ENCODE measurements at places on chromosomes 5 and 9. TPM values are rescaled to one million over a fixed set of nuclear protein-coding genes. Genes with fewer than 3 reads are reported as not detected.

Gene PHF24
- total RNA-seq, result under 0.01 TPM

Gene ATOSB
- 31.8 TPM for total RNA-seq

Gene TEX10
- 27.5 TPM for total RNA-seq

Gene SPATA9
- 0.28 TPM for total RNA-seq

Gene SPATA31C1
- total RNA-seq, result not detected

Gene ADAMTS16
- not detected for total RNA-seq

Gene SUSD3
- not detected for total RNA-seq

Gene TMC1
- not detected for total RNA-seq

Gene PPIP5K2
- total RNA-seq, result 18.8 TPM

Gene MTAP
- 31.4 TPM for total RNA-seq

Gene SHISAL2B
- not detected for total RNA-seq

Gene RFESD
- 0.98 TPM for total RNA-seq

Gene SLC25A25
- total RNA-seq, result 12.4 TPM

Gene FGD3
- total RNA-seq, result 1.5 TPM

Gene SYNPO
- total RNA-seq, result 7.3 TPM

Gene GLE1
- 28.4 TPM for total RNA-seq

Gene RELL2
- 12.3 TPM for total RNA-seq

Gene THG1L
- total RNA-seq, result 12.6 TPM

Gene SH3TC2
- 7.3 TPM for total RNA-seq

Gene GDA
- 0.33 TPM for total RNA-seq
